ENCODE measurements at places on chromosomes 11 and 22.

GRCh38 chr11:114163229-114163631 lies 103.7 kb downstream of the ZBTB16 start:
- no peaks in the 10 kb centered on the region for H3K27me3 ChIP-seq
- no peak for DNase-seq
- H3K36me3 ChIP-seq = no peaks in the 10 kb centered on the region
- no peak overlapping the region for H3K4me3 ChIP-seq

GRCh38 chr11:112795911-112796649 lies 165.1 kb upstream of the NCAM1 start:
- no peak overlapping the region for H3K4me3 ChIP-seq
- H3K36me3 ChIP-seq = no peaks in the 10 kb centered on the region
- no peak for DNase-seq
- no peaks in the 10 kb centered on the region for H3K4me1 ChIP-seq
- peaks cover 5% of the 10 kb centered on the region for H3K27me3 ChIP-seq

DNA sequence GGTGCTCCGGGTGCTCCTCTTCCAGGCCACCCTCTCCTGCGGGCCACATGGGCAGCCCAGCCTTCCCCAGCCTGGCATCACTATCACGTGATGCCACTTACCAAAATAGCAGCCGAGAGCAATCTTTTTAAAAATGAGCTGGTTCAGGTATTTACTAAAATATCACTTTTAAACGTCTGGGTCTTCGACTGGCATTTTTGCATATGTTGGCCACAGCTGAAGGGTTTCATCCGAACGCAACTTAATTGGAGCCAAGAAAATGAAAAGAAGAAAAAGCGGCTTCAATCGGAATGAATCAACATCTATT lies 94.6 kb upstream of the ANO1 start:
- no peak for DNase-seq
- peaks cover 83% of the 10 kb centered on the region for H3K27me3 ChIP-seq
- H3K4me3 ChIP-seq = no peak overlapping the region
- no peaks in the 10 kb centered on the region for H3K4me1 ChIP-seq
- no peak overlapping the region for H3K27ac ChIP-seq
- H3K36me3 ChIP-seq = no peaks in the 10 kb centered on the region

GRCh38 chr11:119918347-119918746 lies 189.3 kb upstream of the NECTIN1 start:
- H3K36me3 ChIP-seq = no peaks in the 10 kb centered on the region
- H3K27me3 ChIP-seq = no peaks in the 10 kb centered on the region
- H3K4me1 ChIP-seq = no peaks in the 10 kb centered on the region
- no peak overlapping the region for H3K4me3 ChIP-seq
- no peak overlapping the region for H3K27ac ChIP-seq

All from left lung (tissue), 14 donors.